Anterior cingulate cortex (tissue), 58 donors: ENCODE measurements at places on chromosomes 1 and 21.

- no peak for DNase-seq
These were observed 111.5 kb upstream of the ZC3H11B start for GRCh38 chr1:219724440-219724839.

- no peak for DNase-seq
These were observed 204.4 kb upstream of the TNR start for GRCh38 chr1:175947771-175948170.

DNA sequence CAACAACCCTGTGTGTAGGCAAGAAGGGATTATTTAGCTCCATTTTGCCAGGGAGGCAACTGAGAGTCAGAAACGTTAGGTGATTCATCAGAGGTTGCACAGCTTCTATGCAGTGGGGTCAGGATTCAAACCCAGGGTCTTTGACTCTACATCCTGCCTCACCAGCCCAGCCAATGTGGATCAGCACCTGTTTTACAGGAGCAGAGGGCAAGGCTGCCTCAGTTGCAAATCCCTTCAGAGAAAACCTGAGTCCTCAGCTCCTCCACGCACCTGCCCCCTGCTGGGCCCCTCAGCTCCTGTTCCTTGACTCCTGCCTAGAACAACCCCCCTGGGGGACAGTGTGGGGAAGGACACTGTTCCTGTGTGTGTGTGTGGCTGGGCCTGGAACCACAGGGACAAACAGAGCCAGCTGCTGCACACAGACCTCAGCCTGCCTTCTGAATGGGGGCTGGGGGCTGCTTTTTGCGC is 61.6 kb downstream of the LRRN2 start:
- no peak for DNase-seq

GRCh38 chr1:232305050-232305449 is 324.9 kb downstream of the SIPA1L2 start:
- DNase-seq, result no peak

- DNase-seq, result no peak
These were observed 7.9 kb downstream of the UTP11 start for GRCh38 chr1:38020396-38020795.

GRCh38 chr1:40877698-40878097 is 15.5 kb upstream of the CITED4 start:
- no peak for DNase-seq

DNA sequence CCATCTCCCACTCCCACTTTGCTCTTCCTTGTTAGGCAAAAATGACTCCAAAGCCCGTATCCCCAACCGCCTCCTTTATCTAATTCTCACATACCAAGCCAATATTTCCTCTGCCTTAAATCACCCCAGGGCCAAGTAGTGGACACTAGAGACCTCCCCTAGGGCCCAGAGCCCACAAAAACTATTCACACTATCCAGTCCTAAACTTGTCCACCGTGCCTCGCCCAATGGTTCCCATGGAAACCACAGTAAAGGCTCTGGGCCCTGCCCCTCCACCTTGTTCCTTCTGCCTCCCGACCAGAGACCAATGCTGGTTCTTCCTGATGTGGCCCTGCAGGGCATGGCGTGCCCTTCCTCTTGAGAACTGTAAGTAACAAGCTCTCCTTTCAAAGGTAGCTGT is 11.8 kb downstream of the CFAP107 start:
- no peak for DNase-seq

DNA sequence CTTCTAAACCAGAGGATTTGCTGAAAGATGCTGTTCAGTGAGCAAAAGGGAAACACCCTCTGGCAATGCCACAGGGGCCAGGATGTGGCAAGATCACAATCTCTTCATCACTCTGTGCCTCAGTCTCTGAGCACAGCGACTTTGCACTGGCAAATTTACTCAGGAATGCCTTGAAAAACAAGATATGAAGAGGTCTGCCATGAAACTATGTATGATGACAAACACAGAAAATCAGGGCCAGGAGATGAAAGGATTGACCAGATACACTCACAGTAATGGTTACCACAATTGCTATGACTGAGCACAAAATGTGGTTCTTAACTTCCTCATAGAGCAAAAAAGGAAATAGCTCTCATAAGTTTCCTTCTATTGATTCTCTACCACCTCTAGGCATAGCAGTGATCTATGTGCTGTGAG is 5.8 kb downstream of the TTC13 start:
- no peak for DNase-seq

DNA sequence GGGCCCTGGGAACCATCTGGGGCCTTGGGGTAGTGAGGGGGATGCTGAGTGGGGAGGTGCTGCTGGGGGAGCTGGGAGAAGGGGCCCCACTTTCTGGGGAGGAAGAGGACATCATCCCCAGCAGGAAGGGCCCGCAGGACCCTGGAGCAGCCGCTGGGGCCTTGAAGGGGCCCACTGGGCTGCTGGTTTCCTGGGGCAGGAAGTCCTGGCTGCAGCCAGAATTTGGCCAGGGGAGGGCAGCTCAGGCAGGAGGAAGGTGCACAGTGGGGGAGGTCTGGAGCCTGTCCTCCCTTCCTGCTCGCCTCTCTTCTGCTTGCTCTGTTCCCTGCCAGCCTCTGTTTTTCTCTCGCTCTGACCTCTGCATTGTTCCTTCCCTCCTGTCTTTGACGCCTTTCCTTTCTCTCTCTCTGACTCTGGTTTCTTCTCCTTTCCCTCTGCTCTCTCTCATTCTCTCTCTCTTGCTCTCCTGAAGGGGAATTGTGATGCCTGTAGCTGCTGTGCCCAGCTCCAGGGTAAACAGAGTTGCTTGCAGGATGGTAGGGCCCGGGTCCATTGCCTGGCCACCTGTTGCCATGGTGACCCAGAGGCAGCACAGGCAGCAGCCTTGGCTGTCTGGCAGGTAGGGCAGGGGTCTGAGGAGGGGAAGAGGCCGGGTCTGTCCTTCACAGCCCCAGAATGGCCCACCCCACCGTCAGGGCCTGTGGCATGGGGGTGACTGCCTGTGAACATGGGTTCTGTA is 23.9 kb downstream of the ACOT11 start:
- no peak for DNase-seq

DNA sequence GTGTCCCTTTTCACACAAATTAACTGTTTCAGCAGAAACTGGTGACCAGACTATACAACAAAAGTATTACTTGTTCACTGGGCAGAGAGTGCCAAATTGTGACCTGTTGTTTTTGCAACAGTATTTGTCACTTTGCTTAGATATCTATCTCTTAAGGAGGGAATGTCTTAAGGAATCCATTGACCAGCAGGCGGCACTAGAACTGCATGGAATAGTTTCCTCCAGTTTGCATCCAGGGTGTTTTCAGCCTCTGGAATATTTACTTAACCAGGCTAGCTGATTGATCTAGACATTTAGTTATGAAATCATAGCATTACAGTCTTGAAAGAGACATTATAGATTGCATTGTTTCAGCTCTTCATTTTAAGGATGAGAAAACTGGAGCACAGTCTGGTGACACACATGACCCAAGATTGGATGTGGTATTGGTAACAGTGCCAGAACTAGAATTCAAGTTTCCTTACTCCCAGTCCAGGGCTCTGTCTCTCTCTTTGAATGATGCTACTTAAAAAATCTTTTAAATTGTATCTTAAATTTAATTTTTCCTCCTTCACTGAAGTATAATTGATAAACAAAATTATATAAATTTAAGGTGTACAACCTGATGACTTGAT is 16.9 kb downstream of the RPTN start:
- no peak for DNase-seq

GRCh38 chr1:221812088-221812752 is 70.3 kb upstream of the DUSP10 start:
- DNase-seq, result no peak

GRCh38 chr1:248471154-248471553 is 2.0 kb upstream of the OR2T3 start:
- DNase-seq, result no peak

- DNase-seq, result no peak
These were observed 62.4 kb downstream of the ERI3 start for GRCh38 chr1:44292651-44293050.

- DNase-seq, result no peak
These were observed 327.3 kb downstream of the RWDD3 start for GRCh38 chr1:95561346-95561745.

GRCh38 chr1:110258734-110259133 is 48.6 kb downstream of the KCNC4 start:
- no peak for DNase-seq

- no peak for DNase-seq
These were observed 43.3 kb downstream of the LRRC53 start for GRCh38 chr1:74468982-74469603.

DNA sequence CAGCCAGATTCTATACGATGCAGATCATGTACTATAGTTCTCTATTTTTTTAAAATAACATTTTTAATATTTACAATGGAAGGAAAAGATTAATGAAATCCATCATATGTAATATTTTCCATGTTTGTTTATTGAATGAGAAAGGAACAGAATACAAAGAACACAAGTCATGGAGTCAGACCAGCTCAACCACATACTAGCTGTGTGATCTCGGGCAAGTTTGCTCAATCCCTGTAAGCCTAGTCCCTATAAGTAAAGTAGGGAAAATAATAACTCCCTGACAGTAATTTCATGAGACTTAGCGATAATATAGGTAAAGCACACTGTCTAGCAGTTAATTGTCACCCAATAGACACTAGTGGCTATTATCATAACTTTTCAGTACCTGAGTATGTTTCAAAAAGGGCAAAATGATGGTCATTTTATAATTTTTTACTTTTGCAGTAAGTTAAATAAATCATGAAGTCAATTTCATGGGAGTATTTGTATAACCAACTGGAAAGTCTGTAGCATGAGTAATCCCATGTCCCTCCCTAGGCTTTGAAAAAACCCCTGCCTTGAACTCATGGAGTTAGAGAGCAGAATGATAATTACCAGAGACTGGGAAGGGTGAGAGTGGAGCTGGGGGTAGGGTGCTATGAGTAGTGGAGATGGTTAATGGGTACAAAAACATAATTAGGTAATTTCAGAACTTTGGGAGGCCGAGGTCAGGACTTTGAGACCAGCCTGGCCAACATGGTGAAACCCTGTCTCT is 37.0 kb upstream of the EPS15 start:
- DNase-seq, result no peak

DNA sequence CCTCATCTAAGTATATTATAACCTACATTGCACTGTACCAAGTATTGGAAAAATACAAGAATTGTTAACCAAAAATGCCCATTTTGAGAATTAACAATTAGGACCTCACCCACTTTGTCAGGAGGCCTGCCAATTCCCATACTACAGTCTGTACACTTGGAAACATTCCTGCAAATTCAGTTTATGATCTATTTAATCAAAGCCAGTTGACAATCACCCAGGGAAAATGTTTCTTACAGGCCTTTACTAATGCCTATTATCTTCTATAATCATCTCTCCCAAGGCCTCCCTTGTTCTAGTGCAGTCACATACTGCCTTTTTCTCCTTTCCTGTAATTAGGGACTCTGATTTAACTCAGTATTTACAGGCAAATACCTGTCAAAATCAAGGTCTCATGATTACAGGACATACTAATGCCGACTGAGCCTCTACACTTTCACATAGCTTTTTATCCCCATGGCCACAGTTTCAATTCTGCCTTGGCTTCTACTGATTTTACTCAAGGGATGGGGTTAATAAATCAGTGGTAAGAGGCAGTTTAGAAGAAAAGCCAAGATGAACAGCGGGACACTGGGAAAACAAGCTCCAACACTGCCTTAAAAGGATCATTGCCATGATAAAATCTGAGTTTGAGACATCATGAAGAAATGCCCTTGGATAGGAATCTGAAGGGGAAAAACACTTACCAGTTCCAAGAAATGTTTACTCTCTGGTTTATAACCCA is 338.7 kb downstream of the VAV3 start:
- DNase-seq, result no peak

GRCh38 chr1:221829327-221830015 is 87.6 kb upstream of the DUSP10 start:
- DNase-seq, result no peak

GRCh38 chr1:183032122-183032921 is 9.1 kb downstream of the LAMC1 start:
- no peak for DNase-seq

DNA sequence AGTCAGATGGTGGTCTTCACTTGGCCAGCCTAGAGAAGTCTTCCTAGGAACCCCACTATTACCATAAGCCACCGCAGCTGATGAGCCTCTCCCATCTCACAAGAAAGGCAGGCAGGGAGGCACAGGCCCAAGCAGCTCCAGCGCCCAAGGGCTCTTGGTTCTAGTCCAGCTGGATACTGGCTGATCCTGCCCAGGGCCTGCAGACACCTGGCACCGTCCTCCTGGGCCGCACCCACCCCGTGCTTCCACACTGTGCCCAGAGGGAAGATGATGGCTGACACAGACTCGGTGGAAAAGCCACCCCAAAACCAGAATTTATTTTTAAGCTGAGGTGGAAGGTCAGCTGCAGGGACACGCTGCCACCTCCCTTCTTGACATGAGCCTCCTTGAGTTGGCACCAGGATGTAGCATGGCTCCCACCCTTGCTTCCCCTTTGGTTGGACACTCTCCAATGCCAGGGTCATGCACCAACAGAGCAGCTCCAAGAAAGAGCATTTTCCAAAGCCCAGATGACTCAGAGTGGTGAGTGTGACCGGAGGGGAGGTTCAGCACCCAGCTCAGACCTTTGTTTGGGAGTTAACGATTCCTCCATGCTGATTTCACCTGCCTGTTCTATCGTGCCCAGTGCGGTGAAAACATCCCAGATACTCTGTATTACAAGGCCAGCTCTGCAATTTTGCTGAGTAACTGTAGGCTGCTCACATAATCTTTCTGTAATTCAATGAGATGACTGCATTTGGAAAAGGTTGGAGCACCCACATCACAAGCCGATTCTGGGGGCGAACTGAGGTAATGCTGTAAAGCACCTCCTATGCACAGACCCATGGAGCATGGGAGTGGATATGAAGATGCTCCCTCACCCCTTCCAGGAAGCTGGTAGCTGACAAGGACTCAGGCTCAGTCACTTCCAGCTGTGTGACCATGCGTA is 63.1 kb upstream of the SLC2A1 start:
- DNase-seq, result no peak

DNA sequence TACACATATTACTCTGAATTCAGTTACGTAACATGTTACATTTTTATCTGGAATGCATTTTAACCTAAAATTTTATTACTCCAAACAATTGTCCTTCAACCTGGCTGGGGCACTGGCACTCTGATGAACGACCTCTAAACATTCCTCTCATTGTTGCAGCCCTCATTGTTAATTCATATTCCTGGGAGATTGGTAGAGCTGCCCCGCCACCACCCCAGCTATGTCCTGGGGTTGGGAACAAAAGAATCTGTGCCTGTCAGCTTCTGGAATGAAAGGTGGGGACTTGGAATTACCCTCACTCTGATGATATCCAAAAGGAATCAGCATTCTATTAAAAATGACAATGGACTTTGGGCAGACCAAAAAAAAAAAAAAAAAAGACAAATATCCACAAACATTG is 38.0 kb upstream of the DESI2 start:
- no peak for DNase-seq
